ENCODE measurements at places on chromosomes 4 and X.

DNA sequence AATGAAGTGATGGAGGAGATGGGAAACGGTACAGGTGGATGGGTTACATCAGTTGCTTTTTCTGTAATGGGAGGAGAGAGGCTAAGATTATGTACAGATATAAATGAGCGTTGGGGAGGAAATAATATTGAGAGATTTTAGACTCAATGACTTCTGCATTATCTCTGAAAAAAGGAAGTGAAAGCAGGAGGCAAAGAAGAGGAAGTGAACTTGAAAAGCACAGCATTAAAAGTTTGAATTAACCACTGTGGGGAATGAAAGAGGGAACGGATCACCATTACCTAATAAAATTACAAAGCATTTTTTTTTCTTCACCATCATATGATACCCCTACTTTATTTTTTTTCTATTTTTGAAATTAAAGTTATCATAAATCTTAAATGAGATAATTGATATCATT lies 1025.5 kb downstream of the RPA4 start:
- no peaks in the 10 kb centered on the region for H3K36me3 ChIP-seq
- H3K27me3 ChIP-seq, result no peaks in the 10 kb centered on the region
- H3K27ac ChIP-seq, result no peak overlapping the region

DNA sequence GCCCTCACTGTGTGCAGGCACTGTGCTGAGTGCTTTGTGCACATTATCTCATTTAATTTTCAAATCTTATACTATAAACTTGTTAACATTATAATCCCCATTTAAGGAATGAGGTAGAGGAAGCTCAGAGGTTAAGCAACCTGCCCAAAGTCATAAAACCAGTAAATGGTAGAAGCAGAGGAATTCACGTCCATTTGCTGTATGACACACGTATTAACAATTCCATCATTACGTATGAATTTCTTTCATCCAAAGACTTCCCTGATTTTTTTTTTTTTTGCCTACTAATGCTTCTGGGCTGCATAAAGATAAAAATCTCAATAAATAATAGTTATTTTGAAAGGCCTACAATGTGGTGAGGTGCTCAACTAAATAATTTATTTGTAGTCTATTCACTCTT lies 64.5 kb upstream of the H2AZ1 start:
- H3K36me3 ChIP-seq, result no peaks in the 10 kb centered on the region
- no peak overlapping the region for H3K27ac ChIP-seq
- DNase-seq, result no peak
- no peaks in the 10 kb centered on the region for H3K4me1 ChIP-seq
- H3K4me3 ChIP-seq, result no peak overlapping the region

DNA sequence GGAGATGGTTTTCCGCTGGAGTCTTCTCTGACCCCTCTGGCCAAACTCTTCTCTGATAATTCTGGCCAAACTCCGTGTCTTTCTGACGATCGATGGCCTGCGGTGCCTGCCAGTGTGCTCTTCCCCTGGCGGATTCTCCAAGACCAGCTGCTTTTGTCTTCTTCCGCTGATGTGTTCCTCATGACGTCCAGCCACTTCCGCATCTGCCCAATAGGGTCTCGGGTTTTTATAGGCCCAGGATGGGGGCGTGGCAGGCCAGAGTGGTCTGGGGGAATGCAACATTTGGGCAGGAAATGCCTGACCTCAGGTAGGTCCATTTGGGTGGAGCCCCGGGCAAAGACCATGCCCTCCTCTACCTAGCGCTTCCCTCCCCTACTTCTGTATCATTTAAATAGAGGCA lies 1542.1 kb downstream of the STIM2 start:
- no peaks in the 10 kb centered on the region for H3K27me3 ChIP-seq
- no peaks in the 10 kb centered on the region for H3K4me1 ChIP-seq
- no peak overlapping the region for H3K4me3 ChIP-seq
- DNase-seq, result no peak

DNA sequence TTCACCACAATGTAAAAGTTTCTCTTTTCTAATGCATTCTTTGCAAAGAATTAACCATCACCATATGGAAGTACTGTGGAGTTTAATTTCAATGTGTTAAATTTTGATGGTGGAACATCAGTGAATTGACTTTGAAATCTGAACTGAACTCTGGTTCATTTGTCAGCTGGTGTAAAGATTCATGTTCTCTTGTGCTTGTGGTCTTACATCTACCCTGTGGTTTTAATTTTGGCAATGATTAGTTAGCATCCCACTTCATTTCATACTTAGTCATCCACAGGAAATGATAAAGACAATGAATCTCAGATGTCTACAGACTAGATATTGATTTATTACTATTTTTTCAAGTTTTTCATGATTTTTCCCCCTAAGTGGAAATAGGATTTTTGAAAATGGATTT lies 77.8 kb downstream of the GRID2 start:
- no peaks in the 10 kb centered on the region for H3K27me3 ChIP-seq
- no peaks in the 10 kb centered on the region for H3K4me1 ChIP-seq
- H3K27ac ChIP-seq, result no peak overlapping the region
- no peak for DNase-seq

DNA sequence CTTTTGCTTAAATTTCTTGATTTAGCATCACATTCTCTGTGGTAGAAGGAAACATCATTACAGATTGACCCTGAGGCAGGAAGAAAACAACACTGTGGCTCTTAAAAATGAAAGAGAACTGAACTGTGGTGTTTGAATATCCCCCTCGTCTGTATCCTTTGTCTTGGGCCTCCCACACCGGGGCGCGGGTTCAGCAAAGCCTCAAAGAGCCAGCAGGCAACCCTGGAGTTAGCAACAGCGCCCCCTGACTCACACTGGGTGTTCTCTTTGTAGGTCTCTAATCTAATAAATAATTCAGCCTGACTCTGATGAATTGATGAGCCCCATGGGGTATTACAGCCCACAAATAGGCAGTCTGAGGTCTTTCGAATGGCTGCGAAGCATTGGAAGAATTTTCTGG lies 46.1 kb upstream of the CTSO start:
- no peak for DNase-seq
- H3K36me3 ChIP-seq, result no peaks in the 10 kb centered on the region
- H3K27me3 ChIP-seq, result peaks cover 2% of the 10 kb centered on the region
- H3K4me3 ChIP-seq, result no peak overlapping the region
- H3K27ac ChIP-seq, result no peak overlapping the region

DNA sequence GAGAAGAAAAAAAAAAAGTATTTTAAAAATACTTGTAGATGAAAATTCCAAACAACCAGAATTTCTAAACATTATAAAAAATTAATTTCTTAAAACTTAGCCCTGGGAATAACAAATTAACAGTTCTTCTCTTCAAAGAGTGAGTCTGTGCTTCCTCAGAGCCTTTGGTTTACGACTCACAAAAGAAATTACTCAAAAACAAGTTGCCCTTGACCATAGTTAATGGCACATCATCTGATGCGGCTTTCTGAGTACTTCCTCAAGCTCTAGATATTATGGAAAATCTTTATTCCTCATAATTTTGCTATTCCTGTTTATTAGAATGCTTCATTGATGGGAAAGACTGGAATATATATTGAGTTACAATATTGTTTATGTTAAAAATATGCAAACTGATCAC lies 23.7 kb downstream of the TAPT1 start:
- H3K36me3 ChIP-seq, result peaks cover 21% of the 10 kb centered on the region
- H3K4me3 ChIP-seq, result no peak overlapping the region
- H3K27ac ChIP-seq, result no peak overlapping the region
- no peaks in the 10 kb centered on the region for H3K27me3 ChIP-seq
- no peak for DNase-seq
- peaks cover 2% of the 10 kb centered on the region for H3K4me1 ChIP-seq

GRCh38 chr4:61373901-61374440 lies 173.8 kb downstream of the ADGRL3 start:
- H3K4me3 ChIP-seq, result no peak overlapping the region
- H3K4me1 ChIP-seq, result no peaks in the 10 kb centered on the region
- DNase-seq, result no peak
- no peaks in the 10 kb centered on the region for H3K36me3 ChIP-seq
- H3K27me3 ChIP-seq, result no peaks in the 10 kb centered on the region

DNA sequence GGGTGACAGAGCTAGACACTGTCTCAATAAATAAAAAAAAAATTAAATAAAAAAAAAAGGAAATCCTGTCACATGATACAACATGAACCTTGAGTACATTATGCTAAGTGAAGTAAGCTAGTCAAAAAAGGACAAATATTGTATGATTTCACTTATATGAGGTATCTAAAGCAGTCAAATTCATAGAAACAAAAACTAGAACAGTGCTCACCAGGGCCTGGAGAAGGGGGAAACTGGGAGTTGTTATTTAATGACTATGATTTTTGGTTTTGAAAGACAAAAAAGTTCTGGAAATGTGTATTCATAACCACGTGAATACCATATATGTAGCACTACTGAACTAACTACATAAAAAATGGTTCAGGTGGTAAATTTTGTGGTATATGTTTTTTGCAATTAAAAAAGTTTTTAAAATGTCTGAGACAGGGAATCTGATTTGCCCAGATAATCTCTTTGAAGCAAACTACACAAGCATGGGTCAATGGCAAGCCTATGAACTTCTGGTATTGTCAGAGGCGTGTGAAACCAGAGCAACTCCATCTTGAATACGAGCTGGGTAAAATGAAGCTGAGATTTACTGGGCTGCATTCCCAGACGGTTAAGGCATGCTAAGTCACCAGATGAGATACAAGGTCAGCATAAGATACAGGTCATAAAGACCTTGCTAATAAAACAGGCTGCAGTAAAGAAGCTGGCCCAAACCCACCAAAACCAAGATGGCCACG lies 42.3 kb downstream of the ANAPC10 start:
- H3K36me3 ChIP-seq, result no peaks in the 10 kb centered on the region
- H3K4me3 ChIP-seq, result no peak overlapping the region
- DNase-seq, result no peak
- no peaks in the 10 kb centered on the region for H3K27me3 ChIP-seq

- no peak overlapping the region for H3K4me3 ChIP-seq
- DNase-seq, result no peak
- no peaks in the 10 kb centered on the region for H3K36me3 ChIP-seq
- peak overlapping the region; percentile 47 for H3K27ac ChIP-seq
Measured at GRCh38 chr4:185933078-185933581, 121.1 kb upstream of the SORBS2 start.

DNA sequence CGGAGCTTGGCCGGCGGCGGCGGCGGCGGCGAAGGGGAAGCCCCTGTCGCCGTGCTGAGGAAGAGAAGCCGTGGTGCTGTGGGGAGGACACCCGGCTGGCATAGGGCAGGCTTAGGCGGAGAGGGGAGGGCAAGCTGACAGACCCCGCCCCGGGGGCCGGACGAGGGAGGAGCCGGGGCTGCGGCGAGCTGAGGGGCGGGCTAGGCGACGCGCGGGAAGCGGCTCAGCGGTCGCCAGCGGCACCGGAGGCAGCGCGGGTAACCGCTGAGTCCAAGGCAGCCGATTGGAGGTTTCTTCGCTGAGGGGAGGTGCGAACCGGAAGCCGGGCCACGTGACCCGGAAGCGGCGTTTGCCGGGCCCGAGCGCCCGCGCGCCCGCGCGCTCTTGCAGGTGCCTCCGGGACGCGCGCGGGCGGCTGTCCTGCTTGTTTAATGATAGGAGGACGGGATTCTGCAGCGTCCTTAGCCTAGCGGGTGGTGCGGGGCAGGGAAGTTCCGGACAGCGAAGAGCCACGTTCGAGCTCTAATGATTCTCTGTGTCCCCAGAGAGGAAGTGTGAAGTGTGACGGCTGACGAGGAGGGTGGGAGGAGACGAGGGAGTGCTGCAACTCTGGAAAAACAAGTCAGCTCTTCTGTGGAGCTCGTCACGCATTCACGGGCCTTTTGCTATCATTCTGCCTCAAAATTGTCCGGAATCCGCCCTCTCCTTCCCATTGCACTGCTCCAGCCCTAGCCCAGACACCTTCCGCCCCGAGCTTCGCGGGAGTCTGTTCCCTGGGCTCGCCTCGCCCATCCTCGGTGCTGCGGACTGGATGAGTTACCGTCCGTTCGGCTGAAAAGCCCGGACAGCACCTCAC lies at the start of gene AP1S2:
Gene AP1S2, minus strand, starts transcription at position 102 of the 856 bp plus-strand sequence. CDS start 2,289 bp downstream, outside the sequence.
- H3K27ac ChIP-seq, result peak within 1 kb of the TSS; percentile 83
- H3K36me3 ChIP-seq, result no peaks in the 10 kb centered on the region
- no peaks in the 10 kb centered on the region for H3K27me3 ChIP-seq
- DNase-seq, result peak; percentile 94
- H3K4me1 ChIP-seq, result peaks cover 9% of the 10 kb centered on the region

- no peak overlapping the region for H3K27ac ChIP-seq
- H3K4me1 ChIP-seq, result no peaks in the 10 kb centered on the region
- no peak overlapping the region for H3K4me3 ChIP-seq
- no peak for DNase-seq
Measured at GRCh38 chr4:53943345-53944085, 120.9 kb downstream of the CHIC2 start.

GRCh38 chr4:99438405-99438780 lies 3.3 kb upstream of the ADH7 start:
- no peaks in the 10 kb centered on the region for H3K27me3 ChIP-seq
- DNase-seq, result no peak
- no peak overlapping the region for H3K4me3 ChIP-seq

DNA sequence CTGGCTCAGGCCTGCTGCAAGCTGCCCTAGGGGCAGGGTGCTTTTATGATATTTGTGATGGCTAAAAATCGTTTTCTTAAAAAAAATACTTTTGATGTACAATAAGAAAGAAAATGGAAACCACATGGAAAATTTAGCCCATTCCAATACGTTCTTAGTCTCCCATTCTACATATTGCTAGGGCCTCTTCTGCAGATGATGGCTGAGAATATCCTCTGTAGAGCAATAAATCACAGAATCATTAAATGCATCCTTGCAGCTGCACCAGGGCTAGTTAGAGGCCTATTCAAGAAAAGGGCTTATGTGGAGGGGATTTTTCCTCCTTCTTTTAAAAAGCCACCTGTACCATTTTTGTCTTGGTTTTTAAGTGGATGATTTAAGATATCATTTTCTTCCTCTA lies 97.6 kb upstream of the C1GALT1C1 start:
- no peak overlapping the region for H3K27ac ChIP-seq
- no peak overlapping the region for H3K4me3 ChIP-seq
- no peaks in the 10 kb centered on the region for H3K4me1 ChIP-seq
- H3K36me3 ChIP-seq, result no peaks in the 10 kb centered on the region

DNA sequence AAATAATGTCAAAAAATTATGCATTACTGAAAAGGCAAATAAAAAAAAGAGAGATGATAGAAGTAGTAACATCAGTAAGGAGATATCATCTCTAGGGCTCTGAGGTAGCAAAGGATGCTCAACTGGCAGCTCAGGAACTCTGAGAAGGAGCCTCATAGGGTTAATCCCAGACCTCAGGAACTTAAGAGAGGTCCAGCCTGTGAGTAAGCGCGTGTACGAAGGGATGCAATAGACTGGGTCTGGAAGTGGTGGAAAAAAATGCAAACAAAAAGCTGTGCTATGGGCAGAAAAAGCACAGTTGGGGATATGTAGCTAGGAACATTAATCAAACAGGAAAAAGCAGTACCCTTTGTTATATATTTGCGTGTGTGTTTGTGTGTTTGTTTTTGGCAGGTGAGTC lies 282.0 kb downstream of the GALNTL6 start:
- no peak overlapping the region for H3K4me3 ChIP-seq
- DNase-seq, result no peak
- H3K27ac ChIP-seq, result no peak overlapping the region
- H3K36me3 ChIP-seq, result no peaks in the 10 kb centered on the region

GRCh38 chrX:132461886-132462285 lies 27.0 kb downstream of the MBNL3 start:
- H3K27me3 ChIP-seq, result no peaks in the 10 kb centered on the region
- DNase-seq, result no peak
- no peak overlapping the region for H3K27ac ChIP-seq
